Naive thymus-derived CD8-positive, alpha-beta T cell (primary cell): ENCODE measurements at places on chromosomes 12 and 14.

DNA sequence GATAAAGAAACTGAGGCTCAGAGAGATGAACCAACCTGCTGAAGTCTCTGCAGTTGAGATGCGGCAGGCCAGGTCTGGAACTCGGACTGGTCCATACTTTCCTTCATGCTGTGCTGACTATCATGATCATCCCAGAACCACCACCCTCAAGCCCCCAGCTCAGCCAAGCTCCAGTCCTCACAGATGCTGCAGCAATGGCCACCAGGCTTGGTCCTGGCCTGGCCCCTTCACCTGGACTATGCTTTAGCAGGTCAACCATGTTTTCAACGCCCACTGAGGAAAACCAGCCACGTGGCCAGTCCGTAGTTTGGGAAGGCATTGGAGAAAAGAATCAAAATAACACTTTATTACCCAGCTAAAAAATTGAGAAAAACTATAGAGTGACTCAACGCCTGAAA lies 1.4 kb downstream of the GPR68 start:
- DNase-seq = no peak

GRCh38 chr14:91980157-91980556 lies 32.7 kb upstream of the FBLN5 start:
- DNase-seq = no peak

DNA sequence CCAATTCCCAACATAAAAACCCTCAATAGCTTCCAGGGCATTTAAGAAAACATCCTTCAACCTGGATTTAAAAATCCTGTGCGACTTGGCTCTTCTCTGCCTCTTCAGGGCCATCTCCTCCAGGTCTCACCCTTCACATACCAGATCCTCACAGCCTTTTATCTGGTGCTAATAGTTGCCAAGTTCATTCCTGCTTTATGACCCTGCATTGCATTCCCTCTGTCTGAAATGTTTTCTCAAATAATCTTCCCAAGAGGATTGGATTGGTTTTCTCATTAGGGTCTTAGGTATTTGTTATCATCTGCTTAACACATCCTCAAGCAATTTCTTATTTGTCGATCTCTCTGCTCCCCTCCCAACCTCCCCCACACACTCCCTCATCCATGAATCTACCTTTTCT lies 832.0 kb downstream of the GALC start:
- no peak for DNase-seq

GRCh38 chr12:47808050-47808449 lies 11.7 kb downstream of the HDAC7 start:
- DNase-seq = peak; percentile 77

- DNase-seq = no peak
Observed at GRCh38 chr12:8037046-8037663, 4.6 kb downstream of the FOXJ2 start.

DNA sequence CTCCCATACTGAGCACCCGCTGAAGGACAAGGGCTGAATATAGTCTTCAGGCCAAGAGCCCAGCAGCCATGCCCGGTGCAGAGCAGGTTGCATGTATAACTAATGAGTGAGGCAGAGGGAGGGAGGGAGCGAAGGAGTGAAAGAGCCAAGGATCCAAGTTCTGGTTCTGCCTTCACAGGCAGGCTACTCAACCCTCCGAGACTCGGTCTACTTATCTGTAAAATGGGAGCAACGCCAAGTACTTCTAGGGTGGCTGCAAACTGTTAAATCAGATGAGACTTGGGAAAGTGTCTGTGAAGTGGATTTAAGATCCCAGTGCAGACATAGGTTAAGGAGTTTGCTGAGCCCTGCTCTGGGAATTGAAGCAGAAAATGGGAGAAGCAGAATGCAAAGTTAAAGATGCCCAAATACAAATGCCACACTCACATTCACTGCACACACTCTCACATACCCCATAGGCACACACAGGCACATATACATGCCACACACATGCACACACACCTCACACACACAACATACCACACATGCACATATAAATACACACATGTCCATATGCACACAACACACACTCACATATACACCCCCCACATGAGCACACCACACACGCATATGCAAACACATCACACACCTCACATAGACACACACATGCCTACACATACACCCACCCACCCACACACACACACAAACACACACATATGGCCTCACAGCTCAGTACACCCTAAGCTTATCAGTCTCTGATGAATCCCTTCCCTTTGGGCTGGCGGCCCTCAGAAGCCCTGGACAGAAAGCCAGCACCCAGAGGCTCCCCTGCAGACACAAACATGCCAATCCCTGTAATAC lies 76.7 kb downstream of the PITPNM2 start:
- no peak for DNase-seq

- DNase-seq = no peak
Observed at GRCh38 chr12:57227315-57228115, 2.0 kb upstream of the SHMT2 start.

DNA sequence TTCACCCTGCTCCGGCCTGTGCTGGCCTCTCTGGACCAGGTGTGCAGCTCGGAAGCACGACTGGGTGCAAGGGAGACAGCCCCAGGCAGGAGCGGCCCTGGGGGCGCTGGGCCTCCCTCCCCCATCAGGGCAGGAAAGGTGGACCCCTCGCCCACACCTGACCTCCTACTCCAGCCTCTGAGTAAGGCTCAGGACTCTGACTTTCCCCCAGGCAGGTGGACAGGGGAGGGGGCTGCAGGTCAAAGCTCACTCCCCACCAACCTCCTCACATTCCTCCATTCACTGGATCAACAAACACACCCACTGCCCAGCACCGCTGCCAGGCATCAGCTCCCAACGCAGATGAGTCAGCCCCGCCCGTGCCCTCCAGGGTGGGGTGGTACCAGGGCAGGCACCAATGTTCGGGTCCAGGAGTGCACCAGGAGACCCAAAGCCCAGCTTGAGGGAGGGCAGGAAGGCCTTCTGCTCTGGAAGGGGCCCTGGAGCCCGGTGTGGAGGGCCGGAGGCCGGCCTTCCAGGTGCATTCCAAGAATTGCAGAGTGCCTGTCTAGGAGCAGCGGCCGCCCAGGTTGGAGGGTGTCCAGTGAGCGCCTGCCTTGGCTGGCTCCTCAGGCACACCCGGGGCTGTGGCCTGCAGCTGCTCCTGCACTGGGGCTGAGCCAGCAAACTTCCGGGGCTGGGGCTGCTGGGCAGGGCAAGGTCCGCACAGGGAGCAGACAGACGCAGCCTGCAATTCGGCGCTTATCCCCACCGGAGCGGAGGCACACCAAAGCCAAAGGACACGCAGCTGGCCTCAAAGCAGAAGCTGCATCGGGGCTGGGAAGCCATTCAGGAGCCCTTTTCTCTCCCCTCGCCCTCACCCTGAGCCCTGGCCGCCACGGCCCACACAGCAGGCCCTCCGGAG lies 1.6 kb upstream of the INF2 start:
- DNase-seq = no peak

DNA sequence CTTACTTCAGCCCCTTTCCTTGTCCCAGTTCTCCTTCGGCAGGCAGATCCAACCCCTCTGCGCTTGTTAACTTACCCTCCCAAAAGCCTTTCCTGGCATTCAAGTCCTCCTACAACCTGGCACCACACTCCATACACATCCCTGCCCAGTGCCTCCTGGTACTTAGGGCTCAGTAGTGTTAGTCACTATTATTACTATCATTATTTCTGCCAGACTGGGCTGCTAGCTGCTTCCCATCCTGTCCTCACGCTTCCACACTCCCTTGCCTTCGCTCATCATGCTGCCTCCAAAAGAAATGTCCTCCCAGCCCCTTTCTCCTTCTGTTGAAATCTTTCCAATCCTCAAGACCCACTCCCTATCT lies 1.6 kb upstream of the HDAC7 start:
- DNase-seq = no peak

- no peak for DNase-seq
Observed at GRCh38 chr12:118528625-118529024, 152.3 kb downstream of the SUDS3 start.

DNA sequence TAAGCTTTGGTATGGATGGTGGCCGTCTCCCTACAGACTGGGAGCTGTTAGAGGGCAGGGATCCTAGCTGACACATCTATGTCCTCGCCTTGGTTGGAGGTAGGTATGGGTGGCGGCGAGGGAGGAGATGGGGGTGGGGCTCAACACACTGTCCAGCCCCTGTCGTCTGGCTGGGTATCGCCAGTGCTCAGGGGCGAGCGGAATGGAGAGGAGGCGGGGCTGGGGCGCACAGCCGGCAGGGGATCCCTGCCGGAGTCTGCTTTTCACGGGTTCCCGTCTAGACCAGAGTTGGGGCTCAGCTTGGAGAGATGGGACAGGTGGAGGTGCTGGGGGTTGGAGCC lies 16.1 kb downstream of the TAMALIN start:
- no peak for DNase-seq

DNA sequence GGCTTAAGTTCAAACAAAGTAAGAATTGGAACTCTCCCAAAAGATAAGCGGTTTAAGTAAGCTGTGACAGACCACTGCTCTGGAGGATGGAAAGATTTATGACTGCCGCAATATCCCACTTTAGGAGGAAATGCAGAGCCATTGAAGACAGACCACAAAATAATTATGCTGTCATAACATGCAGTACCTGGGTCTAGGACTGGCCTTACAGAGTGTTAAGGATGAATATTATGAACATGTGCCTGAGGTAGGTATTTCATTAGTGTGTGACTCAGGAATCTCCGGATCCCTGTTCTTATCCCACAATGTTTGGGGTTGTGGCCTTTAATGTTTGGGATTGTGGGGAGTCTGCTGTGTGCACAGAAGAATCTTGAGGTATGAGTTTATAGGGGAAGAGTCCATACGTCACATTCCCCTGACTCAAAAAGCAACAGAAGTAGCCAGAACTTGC lies 114.9 kb downstream of the SAMD4A start:
- no peak for DNase-seq

- DNase-seq = no peak
Observed at GRCh38 chr12:5535541-5535940, 103.6 kb downstream of the NTF3 start.

DNA sequence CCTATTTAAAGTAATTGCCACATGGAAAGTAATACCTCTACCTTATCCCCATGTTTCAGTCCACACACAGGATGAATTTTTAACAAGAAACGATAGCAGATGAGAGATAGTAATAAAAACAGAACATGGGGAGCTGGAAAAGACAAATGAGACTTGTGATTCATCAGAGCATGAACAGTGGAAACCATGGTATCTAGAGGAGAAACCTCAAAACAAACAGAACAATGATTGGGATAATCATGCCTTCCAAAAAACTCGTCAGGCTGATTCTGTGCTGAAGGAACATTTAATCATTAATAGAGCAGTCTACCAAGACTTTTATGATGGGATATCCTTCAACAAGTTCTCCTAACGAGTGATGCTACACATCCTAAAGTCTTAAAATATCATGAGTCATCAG lies 1390.7 kb downstream of the FSCB start:
- no peak for DNase-seq

DNA sequence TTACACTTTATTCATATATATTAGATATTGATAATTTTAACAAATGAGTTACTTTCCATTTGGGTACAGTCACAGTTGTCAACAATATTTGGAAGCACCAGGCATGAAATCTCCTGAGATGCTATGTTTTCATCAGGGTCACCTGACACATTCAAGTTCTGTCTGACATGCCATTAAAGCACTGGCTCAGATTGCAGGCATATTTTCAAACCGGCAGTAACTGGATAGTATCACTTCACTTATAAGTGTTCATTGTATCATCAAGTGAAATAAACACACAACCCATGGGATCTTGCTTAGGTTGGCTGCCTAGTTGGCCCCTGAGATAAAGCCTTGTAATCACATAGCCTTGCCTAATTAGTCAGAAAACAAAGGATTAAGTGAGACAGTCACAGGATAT lies 4.8 kb downstream of the IFNG start:
- DNase-seq = no peak

DNA sequence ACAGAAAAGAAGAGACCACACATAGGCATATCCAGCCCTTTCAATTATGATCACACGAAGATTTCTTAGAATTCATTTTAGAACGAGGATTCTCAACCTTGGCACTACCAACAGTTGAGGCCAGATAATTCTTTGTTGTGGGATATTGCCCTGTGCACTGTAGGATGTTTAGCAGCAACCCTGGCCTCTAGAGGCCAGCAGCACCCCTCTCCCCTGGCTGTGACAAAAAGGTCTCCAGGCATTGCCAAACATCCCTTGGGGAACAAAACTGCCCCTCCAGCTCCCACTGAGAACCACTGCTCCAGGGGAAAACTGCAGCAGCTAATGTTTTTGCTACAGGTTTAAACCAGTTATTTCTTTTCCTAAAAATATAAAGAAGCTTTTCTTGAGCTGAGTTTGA lies 7.1 kb downstream of the NT5DC3 start:
- no peak for DNase-seq

DNA sequence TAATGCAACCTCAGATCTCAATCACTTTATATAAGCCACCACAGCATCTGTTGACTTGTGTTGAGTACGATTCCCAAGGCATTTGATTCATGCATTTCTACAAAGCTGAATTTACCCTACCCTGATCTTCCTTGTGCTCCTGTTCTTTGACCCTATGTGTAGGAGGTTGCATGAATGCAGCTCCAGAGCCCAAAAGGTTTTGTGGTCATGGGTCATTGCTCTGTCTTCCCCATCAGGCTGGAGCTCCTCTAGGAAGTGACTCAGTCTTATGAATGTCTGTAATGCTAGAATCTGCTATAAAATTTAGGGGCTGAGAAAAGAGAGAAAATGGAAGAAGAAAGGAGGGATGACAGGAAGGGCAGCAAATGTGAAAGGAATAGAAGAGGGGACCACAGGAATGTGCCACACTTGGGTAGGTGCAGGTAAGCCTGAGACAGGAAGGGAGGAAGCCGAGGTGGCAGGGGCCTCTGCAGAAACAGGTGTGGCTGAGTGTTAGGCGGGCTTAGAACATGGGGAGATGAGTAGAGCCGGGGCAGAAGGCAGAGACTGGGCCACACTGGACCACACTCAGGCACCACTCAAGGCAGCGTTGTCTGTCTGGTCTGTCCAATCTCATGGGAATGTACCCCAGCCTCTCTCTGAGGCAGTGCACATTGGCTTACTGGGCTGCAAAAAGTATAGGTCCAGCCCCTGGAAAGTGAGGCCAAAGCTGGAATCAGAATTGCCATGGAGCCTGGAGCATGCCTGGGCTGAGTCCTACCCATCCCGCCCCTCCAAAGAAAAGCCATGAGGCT lies 334.1 kb downstream of the BCL11B start:
- no peak for DNase-seq

GRCh38 chr12:56510786-56511185 lies 10.8 kb upstream of the RBMS2 start:
- no peak for DNase-seq

DNA sequence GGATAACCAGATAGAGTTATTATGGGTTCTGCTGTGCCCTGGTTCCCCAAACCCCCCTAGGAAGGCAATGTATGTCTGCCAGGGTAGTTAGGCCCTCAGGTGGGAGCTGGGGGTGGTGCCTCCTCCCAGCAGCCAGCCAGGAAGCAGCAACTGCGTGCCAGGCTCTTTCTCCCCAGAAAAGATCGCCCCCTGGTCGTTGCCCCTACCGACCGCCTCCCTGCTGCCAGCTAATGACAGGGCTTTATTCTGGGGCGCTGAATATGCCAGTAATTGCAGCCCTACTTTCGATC lies 36.3 kb downstream of the IQSEC3 start:
- DNase-seq = no peak

- DNase-seq = no peak
Observed at GRCh38 chr14:41773536-41774279, 167.0 kb downstream of the LRFN5 start.

- no peak for DNase-seq
Observed at GRCh38 chr12:103791350-103791920, 49.6 kb downstream of the NT5DC3 start.
